Activated B cell treated with CpG ODN at 0.5 μM for 24 hours (primary cell): ENCODE measurements at places on chromosomes 13 and 19.

DNA sequence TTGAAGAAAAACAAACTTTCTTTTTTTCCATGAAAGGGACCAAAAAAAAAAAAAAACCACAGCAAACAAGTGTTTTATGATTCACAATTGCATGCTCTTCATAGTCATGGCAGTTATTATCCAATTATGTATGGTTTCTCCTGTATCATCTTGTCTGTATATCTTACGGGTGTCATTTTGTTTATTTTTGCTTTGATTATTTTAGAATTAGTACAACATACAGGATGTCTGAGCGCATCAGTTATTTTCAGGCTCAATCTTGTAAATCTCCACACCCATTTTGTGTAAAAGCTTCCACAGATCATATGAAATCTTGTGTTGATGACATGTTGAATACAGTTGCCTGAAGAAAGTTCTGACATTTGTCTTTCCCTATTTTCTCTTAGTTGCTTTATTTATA is 280.3 kb downstream of the KLF5 start:
- no peak for DNase-seq

DNA sequence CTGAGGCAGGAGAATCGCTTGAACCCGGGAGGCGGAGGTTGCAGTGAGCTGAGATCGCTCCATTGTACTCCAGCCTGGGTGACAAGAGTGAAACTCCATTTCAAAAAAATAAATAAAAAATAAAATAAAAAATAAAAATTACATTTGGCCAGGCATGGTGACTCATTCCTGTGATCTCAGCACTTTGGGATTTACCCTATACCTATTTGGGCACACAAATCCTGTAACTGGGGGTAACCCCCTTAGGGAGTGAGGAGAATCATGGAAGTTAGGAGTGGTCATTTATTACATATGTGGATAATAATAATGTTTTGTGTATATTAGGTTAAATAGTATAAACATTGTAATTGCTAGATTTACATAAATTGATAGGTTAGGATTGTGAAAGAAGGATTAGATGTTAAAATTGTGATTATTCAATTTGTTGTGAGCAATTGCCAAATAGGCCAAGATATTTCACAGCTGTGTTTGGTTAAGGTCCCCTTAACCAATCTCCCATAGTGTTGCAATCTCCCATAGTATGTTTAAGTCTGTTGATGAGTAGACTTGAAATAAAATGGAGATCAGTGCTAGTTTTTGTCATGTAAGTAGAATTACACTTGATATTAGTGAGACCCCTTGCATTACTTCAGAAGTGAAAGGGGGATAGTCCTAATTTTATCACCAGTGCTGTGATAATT is 30.7 kb downstream of the ZNF844 start:
- no peak for DNase-seq

DNA sequence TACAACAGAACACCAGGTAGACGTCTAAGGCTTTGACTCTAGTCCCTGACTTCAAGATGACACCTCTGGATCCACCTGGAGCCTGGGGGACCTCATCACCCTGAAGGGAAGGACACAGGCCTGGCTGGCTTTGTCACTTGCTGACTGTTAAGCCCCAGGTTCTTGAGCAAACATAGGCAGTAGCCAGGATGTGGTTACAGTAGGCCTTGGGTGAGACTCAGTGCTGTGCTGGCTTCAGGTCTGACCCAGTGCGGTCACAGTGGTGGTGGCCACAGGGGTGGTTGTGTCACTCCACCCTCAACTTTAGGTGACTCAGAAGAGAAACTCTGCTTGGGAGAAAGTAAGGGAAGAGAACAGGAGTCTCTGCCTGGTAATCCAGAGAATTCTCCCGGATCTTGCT is 497.8 kb downstream of the UQCRFS1 start:
- DNase-seq: no peak

GRCh38 chr19:35733180-35734125 is 8.8 kb downstream of the IGFLR1 start:
- DNase-seq: no peak

GRCh38 chr13:109383683-109384082 is 402.7 kb downstream of the IRS2 start:
- DNase-seq: no peak

GRCh38 chr13:79541426-79542049 is 60.6 kb downstream of the NDFIP2 start:
- no peak for DNase-seq

GRCh38 chr19:5973867-5974635 is 3.9 kb downstream of the RANBP3 start:
- no peak for DNase-seq

GRCh38 chr19:50333737-50334617 is 4.8 kb upstream of the KCNC3 start:
- DNase-seq: peak; percentile 85

- no peak for DNase-seq
Observed at GRCh38 chr19:48469289-48469881, at the start of gene CYTH2. Gene CYTH2 (plus strand): TSS chr19:48469369. CDS start chr19:48469508, 139 bp downstream.

- DNase-seq: no peak
Observed at GRCh38 chr13:49951754-49952535, 15.8 kb upstream of the SPRYD7 start.
